ENCODE measurements at places on chromosomes 3 and 15.

GRCh38 chr3:134054231-134054630 lies 24.5 kb upstream of the SLCO2A1 start:
- DNase-seq = no peak

DNA sequence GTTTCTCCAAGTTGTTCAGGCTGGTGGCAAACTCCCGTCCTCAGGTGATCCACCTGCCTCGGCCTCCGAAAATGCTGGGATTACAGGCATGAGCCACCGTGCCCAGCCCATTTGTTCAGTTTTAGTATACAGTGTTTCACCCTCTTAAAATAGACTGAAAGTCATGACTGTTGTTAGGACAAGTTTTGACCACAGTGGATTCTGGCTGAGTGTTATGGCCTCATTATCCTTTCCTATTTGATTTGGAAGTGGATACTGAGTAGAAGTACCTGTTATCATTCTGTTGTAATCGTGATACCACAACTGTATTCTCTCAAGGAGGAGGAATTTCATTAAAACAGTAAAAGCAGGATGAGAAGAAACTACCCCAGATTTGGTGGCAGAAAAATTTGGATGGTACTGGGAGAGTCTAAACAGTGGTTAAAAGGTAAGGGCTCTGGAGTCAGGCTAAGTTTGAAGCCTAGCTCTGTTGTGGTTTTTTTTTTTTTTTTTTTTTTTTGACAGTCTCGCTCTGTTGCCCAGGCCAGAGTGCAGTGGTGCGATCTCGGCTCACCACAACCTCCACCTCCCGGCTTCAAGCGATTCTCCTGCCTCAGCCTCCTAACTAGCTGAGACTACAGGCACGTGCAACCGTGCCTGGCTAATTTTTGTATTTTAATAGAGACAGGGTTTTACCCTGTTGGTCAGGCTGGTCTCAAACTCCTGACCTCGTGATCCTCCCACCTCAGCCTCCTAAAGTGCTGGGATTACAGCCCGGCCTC lies 2.6 kb downstream of the MAP2K1 start:
- peak; percentile 15 for DNase-seq

GRCh38 chr15:40286794-40287193 lies 3.9 kb upstream of the ANKRD63 start:
- no peak for DNase-seq

DNA sequence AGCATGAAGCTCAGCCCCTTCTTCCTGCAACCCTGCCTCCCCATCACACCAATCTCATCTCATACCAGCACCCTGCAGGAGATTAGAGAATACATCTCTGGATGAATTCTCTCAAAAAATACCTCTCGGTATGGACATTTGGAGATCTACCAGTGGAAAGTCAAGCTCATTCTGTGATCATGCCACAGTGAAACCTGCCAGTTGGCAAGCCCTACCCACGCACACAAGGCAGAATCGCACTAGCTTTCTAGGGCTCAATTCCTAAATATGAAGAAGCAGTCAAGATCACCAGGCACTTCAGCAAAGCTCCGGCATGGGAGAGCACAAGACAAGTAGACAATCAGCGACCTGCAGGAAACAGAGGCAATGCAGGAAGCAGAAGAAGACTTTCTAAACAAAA lies 221.2 kb downstream of the NTRK3 start:
- no peak for DNase-seq

GRCh38 chr3:184085389-184085852 lies 11.4 kb upstream of the HTR3E start:
- DNase-seq = no peak

GRCh38 chr3:141996437-141996836 lies 120.0 kb downstream of the ATP1B3 start:
- no peak for DNase-seq

DNA sequence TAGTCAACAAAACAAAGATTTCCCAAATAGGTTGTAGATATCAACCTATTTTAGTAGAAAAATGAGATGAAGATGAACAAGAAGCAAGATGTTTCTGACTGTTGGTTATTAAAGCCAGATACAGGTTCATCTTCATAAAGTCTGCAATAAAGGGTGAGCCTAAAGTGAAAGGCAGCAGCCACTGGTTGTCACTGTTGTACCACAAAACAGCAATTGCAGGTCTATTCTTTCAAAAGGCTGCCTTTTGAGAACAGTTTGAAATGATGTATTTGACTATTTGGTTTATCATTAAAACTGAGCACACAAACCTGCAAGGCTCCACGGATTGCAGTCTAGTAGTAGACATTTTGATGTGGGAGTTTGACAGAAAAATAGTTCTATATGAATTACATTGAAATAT lies 543.4 kb downstream of the GBE1 start:
- no peak for DNase-seq

DNA sequence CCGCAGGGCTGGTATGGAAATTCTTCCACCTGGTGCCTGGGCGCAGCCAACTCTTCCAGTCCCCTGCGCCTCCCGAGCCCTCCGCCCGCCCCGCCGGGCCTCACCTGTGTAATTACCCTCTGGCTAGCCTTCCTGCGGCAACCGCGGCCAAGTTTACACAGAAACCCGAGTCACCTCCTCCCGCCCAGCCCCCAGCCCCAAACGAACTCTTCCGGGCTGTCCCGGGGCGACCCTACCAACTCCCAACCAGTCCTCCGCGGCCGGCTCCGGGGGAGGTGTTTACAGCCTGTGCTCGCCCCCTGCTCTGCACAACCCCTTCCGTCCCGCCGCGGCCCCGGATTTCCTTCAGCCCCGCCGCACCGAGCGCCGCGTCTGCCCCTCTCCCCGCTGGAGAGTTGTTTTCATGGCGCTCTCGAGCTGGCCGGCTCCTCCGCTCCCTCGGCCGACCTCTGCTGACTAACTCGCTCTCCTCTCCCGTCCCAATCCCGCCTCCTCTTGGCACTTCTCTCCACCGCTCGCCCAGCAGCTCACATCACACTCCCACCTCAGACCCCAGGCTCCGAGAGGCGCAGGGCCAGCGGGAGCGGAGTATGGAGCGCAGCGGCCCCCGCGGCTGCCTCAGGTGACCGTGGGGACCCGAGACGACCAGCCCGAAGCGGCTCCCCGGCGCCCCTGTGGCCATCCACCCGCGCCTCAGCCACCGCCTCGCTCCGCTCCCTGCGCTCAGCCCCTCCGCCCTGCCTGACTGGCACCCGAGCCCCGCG lies 538 bp downstream of the ATOSA start:
- DNase-seq = peak; percentile 57

GRCh38 chr3:42127226-42127625 lies 36.1 kb downstream of the TRAK1 start:
- DNase-seq = no peak

DNA sequence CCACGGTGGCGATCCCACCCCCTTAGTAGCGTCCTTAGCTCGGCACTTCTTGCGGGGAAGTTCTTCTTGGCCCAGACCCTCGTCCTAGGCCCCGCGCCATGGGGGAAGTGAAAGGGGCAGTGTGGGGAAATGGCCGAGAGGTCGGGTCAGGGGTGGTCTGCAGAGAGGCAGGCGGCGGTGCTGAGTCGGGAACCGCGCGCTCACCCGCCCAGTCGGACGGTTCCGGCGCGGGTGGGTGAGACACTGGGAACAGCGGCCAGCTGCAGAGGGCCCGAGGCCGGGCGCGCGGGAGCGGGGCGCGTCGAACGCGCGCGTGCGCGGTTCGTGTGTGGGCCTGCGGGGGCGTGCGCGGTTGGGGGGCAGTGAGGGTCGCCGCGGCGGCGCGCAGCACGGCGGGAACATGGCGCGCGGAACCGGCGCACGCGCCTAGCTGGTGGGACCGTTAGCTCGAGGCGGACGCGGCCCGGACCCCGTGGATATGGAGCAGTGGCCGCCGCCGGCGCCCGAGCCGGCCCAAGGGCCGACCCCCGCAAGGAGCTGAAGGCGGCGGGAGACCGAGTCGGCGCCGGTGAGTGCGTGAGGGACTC lies 246.9 kb downstream of the GOLGA6L6 start:
- DNase-seq = no peak

DNA sequence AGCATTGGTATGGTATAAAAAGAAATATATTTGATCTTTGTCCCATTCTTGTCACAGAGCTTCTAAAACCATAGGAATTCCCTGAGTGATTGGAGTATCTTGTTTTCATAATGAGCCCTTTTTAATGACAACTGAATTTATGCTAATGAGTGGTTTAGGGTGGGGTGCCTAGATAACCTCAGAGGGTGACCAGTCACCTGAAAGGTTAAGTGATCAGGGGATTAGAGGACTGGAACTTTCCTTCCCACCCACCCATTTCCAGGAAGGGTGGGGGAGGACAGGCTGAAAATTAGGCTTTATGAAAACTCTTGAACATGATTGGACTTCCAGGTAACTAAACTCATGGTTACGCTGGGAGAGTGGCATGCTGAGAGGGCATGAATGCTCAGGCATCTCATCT lies 8.5 kb downstream of the MFN1 start:
- no peak for DNase-seq

DNA sequence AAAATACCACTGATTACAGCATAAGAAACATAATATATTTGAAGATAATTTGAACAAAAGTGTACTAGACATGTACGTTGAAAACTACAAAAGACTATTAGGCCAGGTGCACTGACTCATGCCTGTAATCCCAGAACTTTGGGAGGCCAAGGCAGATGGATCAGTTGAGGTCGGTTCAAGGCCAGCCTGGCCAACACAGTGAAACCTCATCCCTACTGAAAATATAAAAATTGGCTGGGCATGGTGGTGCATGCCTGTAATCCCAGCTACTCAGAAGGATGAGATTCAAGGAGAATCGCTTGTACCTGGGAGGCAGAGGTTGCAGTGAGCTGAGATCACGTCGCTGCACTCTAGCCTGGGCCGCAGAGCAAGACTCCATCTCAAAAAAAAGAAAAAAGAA lies 36.2 kb upstream of the FNDC3B start:
- no peak for DNase-seq

- DNase-seq = no peak
Observed at GRCh38 chr3:94776401-94776915, 713.6 kb downstream of the NSUN3 start.

- no peak for DNase-seq
Observed at GRCh38 chr3:79011821-79012529, 755.8 kb downstream of the ROBO1 start.

DNA sequence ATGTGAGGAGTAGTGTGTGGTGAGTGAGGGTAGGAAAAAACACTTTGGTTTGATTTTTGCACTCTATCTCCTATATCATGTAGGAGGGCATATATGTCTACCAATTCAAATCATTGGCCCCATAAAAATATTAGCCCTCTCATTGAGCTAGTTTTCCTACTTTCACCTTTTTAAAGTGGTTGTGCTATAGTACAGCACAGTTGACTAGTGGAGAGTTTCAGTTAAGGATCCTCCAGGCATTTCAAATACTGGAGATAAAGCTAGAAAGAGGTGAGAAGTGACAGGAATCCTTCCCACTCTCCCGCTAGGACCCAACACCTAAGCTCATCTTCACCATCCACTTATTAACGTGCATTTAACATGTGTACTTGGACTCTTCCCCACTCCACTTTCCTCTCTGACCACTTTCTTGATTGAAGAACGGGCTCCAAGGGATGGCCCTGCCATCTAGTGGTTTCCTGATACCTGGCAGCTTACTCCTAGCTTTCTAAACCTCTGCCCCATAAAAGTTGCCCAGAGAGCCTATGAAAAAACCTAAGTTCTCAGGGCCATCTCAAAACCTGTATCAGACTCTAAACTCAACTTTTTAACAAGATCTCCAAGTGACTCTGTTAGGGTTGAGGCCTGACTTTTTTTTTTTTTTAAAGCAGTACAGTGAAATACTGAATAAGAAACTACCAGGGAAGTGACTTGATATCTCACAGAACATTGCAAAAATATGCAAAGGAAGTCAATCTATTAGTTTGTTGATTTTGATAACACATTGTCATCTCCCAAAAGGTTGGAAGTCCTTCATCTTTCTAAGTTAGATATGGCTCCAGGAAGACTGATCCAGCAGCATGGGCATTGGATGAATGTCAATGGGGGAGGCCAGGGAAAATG lies 17.9 kb downstream of the IL12A start:
- no peak for DNase-seq

DNA sequence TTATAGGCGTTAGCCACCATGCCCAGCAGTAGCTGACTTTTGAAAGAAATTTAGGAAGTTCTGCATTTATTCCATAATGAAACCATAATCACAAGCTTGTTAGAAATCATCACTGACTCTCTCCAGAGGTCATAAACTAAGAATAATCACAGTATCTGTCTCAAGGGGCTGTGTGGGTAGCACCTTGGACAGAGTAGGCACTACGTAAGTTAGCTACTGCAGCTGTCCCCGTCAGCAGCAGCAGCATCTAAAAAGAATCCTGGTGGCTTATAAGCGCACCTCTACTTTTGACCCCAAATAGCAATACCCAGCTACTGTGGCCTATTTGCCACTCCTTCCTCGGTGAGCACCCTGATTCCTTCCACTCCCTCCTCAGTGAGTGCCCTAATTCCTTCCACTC lies 57.8 kb upstream of the RPL35A start:
- DNase-seq = no peak

- DNase-seq = no peak
Observed at GRCh38 chr3:118729546-118729945, 305.1 kb downstream of the IGSF11 start.

- no peak for DNase-seq
Observed at GRCh38 chr15:68962465-68962864, 32.1 kb downstream of the SPESP1 start.

DNA sequence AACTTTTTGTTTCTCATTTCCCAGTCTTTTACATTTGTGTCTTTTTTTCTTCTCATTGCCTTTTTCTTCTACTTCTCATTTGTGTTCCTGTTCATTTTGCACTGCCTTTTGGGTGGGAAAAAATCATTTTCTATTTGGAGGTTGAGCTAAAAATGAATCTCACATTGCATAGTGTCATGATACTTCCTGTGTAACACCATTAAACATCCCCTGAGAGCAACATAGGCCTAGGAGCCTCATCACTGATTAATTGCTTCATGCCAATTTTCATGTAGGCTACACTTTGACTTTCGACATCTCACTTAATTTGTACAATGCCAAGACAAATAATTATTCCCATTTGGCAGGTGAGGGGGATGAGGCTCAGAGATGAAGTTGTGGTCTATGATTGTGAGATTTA lies 279.2 kb downstream of the EDEM1 start:
- DNase-seq = no peak

DNA sequence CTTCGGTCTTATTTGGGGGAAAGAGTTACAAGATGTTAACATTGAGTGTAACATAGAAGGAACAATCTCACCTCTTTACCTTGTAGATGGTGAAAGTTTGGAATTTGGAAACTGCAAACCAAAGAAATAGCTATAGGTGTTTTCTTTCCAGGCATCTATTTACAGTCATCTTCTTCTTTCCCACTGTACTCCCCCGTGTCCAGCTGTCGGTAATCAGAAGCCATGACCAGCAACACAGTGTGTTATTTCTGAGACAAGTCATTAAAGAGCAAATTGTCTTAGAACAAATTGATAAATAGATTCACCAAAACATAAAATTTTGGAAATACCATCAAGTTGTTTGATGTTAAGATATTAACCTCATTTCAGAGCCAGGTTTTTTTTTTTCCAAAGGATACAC lies 590.5 kb upstream of the NAALADL2 start:
- no peak for DNase-seq

All from activated effector memory CD4-positive, alpha-beta T cell treated with Interleukin-2 at 50 U/mL for 16 hours (primary cell).